ENCODE measurements at places on chromosomes 5 and 9. TPM values are rescaled to one million over a fixed set of nuclear protein-coding genes. Genes with fewer than 3 reads are reported as not detected.

GRCh38 chr5:136364307-136364706 lies 1.0 kb downstream of the TRPC7 start:
- no peak for DNase-seq
- H3K27ac ChIP-seq = no peak overlapping the region
- no peak overlapping the region for H3K4me3 ChIP-seq
- no peaks in the 10 kb centered on the region for H3K36me3 ChIP-seq
- H3K4me1 ChIP-seq = no peaks in the 10 kb centered on the region
- H3K27me3 ChIP-seq = peaks cover 4% of the 10 kb centered on the region

DNA sequence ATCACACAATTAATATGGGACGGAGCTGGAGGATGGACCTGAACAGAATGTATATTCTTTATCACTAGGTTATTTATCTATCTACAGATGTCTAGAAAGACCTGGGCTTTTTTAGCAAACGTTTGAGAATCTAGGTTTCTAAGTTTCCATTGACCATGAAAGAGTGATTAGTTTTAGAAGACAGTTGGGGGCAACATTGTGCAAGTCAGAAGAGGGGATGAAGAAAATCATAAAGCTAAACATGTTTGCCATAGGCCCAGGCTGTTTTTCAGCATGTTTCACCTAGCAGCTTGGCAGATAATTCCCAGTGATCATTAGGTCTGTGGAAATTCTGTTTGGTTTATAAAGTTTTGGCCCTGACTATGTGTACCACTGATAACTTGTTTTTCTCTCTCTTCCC lies 44.1 kb upstream of the CDKN2B start:
- H3K4me3 ChIP-seq = no peak overlapping the region
- H3K27me3 ChIP-seq = no peaks in the 10 kb centered on the region
- no peak for DNase-seq
- H3K27ac ChIP-seq = no peak overlapping the region
- H3K4me1 ChIP-seq = no peaks in the 10 kb centered on the region

DNA sequence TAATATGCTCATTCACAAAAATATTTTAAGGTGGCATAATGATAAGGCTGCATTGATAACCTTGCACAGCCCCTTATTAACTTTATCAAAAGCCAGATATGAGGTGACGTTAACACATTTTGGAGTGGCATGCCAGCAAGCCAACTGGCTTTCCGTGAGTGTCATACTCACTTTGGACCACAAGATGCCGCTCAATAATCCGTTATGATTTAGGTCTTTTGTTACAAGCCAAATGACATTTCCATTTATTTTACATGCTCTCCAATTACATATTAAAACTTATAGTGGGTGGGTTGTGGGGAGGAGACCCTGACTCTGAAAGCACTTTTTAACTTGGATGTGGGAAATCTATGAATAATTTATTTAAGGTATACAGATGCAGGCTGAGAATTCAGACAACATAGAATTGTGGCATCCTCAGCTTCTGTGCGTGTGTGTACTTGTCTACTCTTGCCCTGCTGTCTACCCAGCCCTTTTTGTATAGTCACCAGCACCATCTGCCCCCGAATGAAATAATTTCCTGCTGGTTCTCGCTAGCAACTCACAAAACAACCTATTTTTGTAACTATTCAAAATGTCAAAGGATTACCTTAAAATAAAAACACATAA lies 305.1 kb downstream of the PSAT1 start:
- no peaks in the 10 kb centered on the region for H3K4me1 ChIP-seq
- H3K27ac ChIP-seq = no peak overlapping the region
- H3K36me3 ChIP-seq = no peaks in the 10 kb centered on the region

DNA sequence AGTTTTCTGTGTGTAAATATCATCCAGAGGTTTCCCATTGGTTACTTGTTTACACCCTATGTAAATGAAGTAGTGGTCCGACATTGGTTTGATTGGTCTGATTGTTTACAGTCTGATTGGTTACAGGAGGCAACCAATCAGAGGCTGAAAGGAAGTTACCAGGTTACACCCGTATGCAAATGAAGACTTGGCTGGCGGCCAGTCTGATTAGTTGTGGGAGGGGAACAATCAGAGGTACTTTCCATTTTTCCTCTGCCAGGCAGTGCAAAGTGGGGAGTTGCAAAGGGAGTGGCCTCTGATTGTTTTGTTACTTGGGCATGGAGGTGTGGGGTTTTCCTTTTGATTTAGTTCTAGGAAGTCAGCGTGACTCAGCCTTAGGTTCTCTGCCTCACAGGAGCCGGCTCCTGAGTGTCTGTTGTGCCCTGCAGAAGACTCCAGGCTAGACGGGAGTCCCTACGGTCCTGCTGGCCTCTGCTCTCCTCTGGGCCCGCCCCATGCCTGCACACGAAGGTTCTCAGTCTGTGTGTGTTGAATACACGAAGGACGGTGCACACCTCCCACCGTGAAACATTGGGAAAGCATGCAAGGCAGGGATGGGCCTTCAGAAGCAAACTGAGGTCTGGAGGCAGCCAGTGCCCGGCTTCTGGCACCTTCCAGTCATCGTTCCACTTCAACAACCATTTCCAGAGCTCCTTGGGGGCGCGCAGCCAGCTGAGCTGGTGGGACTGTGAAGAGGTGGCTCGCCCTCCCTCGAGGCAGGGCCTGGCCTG lies 42.9 kb downstream of the OLFM1 start:
- no peak overlapping the region for H3K27ac ChIP-seq
- no peaks in the 10 kb centered on the region for H3K36me3 ChIP-seq
- H3K4me1 ChIP-seq = no peaks in the 10 kb centered on the region
- DNase-seq = no peak
- no peak overlapping the region for H3K4me3 ChIP-seq

The TICAM2 gene
- 0.98 TPM for total RNA-seq

The LCN9 gene
- total RNA-seq = 0.64 TPM

GRCh38 chr9:111076519-111076918 lies 38.2 kb upstream of the LPAR1 start:
- DNase-seq = no peak
- H3K36me3 ChIP-seq = no peaks in the 10 kb centered on the region
- H3K27me3 ChIP-seq = no peaks in the 10 kb centered on the region
- H3K4me1 ChIP-seq = no peaks in the 10 kb centered on the region
- H3K4me3 ChIP-seq = no peak overlapping the region
- no peak overlapping the region for H3K27ac ChIP-seq

Data from breast epithelium (tissue), 4 donors.